ENCODE measurements at places on chromosomes 4 and X. TPM values are rescaled to one million over a fixed set of nuclear protein-coding genes. Genes with fewer than 3 reads are reported as not detected.
A peak's percentile ranks its signal among the peaks of the same experiment; 100 is the strongest.

FGF16 gene
- total RNA-seq, result not detected

DCAF12L1 gene
- not detected for total RNA-seq

DNA sequence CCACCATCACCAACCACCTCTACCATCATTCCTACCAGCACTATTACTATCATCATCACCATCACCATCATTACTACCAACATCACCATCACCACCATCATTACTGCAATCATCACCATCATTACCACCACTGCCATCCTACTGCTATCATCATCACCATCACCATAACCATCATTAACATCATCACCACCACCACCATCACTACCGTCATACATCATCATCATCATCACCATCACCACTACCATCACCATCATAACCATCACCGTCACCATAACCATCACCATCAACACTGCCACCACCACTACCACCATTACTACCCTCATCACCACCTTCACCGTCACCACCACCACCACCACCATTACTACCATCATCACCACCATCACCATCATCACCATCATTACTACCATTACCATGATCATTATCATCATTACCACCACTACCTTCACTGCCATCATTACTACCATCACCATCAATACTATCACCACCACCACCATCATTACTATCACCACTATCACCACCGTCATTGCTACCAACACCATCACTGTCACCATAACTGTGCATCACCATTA, 71.8 kb downstream of the PSAPL1 start:
- H3K4me1 ChIP-seq, result peaks cover 18% of the 10 kb centered on the region
- H3K36me3 ChIP-seq, result no peaks in the 10 kb centered on the region
- no peak for DNase-seq
- H3K27ac ChIP-seq, result no peak overlapping the region

ARR3 gene
- not detected for total RNA-seq

DNA sequence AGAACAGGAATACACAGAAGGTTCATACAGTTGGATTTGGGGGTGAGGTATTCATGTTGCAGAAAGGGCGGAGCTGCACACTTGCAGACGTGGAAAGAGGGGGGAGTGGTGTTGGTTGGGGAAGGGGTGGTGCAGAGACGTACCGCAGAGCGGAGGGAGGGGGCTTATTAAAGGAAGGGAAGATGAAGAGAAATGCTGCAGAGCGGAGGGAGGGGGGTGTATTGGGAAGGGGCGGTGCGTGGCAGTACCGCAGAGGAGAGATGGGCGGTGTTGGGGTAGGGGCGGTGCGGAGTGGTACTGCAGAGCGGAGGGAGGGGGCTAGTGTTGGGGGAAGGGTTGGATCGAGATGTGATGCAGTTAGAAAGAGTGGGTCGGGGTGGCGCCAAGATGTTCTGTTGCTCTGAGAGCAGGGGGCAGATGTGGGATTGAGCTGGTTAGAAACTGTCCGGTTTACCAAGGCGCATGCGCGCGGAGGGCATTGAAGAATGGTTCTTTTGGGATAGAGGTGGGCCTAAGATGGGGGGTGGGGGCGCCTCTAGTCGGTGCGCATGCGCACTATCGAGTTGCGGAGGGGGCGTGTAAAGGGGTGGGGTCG, 900 bp downstream of the TRO start:
- H3K4me3 ChIP-seq, result peak overlapping the region; percentile 93
- peaks cover 5% of the 10 kb centered on the region for H3K36me3 ChIP-seq
- DNase-seq, result peak; percentile 52
- no peaks in the 10 kb centered on the region for H3K4me1 ChIP-seq
- no peak overlapping the region for H3K27ac ChIP-seq

- H3K27me3 ChIP-seq, result no peaks in the 10 kb centered on the region
- H3K36me3 ChIP-seq, result no peaks in the 10 kb centered on the region
- peak overlapping the region; percentile 74 for H3K27ac ChIP-seq
Observed at GRCh38 chr4:142402156-142402555, 443.9 kb downstream of the INPP4B start.

SSX2 gene
- total RNA-seq, result not detected

GRCh38 chr4:55338486-55338885, 7.6 kb upstream of the SRD5A3 start:
- no peaks in the 10 kb centered on the region for H3K4me1 ChIP-seq
- no peaks in the 10 kb centered on the region for H3K27me3 ChIP-seq
- no peak overlapping the region for H3K4me3 ChIP-seq
- H3K27ac ChIP-seq, result no peak overlapping the region
- no peak for DNase-seq
- H3K36me3 ChIP-seq, result no peaks in the 10 kb centered on the region

BRS3 gene
- not detected for total RNA-seq

DNA sequence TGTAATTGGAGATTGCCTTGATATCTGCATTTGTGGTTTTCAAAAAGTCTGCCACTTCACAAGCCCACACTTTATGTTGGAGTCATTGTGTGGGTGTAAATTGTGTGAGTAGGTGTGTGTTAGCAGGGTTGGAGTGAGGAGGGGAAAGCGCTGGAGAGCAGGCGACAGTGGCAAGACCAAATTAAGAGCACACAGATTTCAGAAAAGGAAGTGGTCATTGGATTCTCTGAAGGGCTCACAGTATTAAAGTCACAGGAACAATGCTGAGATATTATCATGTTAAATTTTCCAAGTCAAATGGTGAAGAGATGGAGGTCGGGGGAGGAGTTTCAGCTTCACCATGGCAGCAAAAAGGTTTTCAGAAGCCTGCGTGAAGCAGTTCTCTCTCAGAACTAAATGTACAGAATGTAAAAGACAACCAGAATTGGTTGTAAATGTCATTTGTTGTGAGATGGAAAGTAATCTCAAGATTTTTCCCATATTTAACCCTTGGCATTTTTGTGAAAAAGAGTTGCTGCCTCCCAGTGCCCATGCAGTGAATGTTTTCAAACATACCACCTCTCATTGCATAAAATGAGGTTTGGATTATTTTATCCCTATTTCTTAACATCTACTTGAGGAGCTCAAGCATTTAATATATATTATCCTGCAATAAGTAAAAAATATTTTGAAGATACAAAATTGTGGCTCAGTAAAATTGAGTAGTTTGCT, 265.9 kb downstream of the ZNF674 start:
- no peak overlapping the region for H3K4me3 ChIP-seq
- H3K27ac ChIP-seq, result no peak overlapping the region
- H3K27me3 ChIP-seq, result no peaks in the 10 kb centered on the region
- H3K4me1 ChIP-seq, result peaks cover 11% of the 10 kb centered on the region
- no peak for DNase-seq

DGKQ gene
- total RNA-seq, result 20.2 TPM

- no peak overlapping the region for H3K4me3 ChIP-seq
- no peaks in the 10 kb centered on the region for H3K4me1 ChIP-seq
- no peak overlapping the region for H3K27ac ChIP-seq
- no peaks in the 10 kb centered on the region for H3K36me3 ChIP-seq
- peak; percentile 2 for DNase-seq
Observed at GRCh38 chrX:49840679-49841078, 11.6 kb downstream of the PAGE4 start.

GRCh38 chrX:139930916-139931645, 1.8 kb downstream of the ATP11C start:
- peaks cover 8% of the 10 kb centered on the region for H3K4me1 ChIP-seq
- H3K4me3 ChIP-seq, result peak overlapping the region; percentile 72
- H3K36me3 ChIP-seq, result no peaks in the 10 kb centered on the region
- H3K27ac ChIP-seq, result peak overlapping the region; percentile 75
- no peak for DNase-seq

DNA sequence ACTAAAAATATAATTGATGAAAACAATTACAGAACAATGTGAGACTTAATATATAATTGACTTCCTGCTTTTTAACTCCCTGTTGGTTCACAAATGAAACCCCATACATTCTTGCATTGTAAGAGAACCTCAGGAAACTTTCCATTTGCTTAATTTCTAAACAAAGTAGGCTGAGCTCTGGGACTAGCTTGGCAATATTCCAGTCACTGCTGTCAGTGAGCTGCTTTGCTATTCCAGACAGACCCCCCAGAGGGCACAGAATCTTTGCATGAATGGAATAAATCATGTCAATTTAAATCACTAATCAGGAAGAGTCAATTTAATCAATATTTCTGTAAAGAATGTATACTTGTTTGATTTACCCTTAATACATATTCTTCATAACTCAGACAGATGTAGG, 110.6 kb downstream of the NEXMIF start:
- H3K27me3 ChIP-seq, result no peaks in the 10 kb centered on the region
- DNase-seq, result no peak
- no peak overlapping the region for H3K27ac ChIP-seq
- no peaks in the 10 kb centered on the region for H3K36me3 ChIP-seq
- no peak overlapping the region for H3K4me3 ChIP-seq

Data from astrocyte (in vitro differentiated cells and primary cell).